ENCODE measurements at places on chromosomes 5 and 9. TPM values are rescaled to one million over a fixed set of nuclear protein-coding genes. Genes with fewer than 3 reads are reported as not detected.

The IFNK gene
- total RNA-seq = not detected

- no peak for DNase-seq
- H3K27ac ChIP-seq = no peak overlapping the region
- no peaks in the 10 kb centered on the region for H3K36me3 ChIP-seq
- no peaks in the 10 kb centered on the region for H3K4me1 ChIP-seq
Measured at GRCh38 chr5:110441035-110441434, 285.4 kb downstream of the TMEM232 start.

DNA sequence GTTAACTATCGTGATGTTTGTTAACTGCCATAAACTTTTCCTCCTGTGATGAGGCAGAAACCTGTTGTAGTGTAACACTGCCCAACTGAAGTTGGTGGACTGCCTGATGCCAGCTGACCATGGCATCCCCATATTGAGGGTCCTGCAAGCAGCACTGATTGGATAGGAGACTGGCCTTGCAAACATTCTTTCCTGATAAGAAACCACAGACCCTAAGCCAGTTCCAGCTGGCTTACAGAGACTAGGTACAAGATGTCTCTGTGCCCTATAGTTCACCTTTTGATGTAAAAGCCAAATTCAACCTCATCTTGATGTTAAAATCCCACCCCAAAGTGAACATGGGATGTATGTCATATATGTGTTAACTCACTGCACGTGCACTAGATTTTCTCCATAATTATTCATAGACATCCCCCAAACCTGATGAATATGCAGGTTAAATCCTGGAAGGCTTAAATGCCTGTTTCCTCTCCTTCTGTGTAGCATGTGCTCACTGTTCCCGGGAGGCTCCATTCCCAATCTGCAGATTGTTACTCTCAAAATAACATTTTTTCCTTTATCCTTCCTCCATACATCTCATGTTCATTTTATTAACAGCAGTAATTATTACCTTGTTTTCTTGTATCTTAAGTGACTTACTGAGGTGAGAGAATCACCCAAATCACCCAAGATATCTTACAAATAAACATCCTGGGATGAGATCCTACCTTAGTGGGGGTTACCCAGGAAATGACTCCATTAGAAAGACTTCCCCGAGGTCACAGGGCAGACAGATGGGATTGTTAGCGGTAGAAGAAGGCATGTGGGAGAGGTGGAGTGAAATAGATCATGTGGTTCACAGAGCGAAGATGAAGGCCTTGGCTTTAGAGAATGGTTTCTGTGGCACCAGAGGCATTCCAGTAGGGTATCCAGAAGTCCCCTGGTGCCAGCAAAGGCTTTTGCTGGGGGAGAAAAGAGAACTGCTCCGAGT lies 566.7 kb downstream of the CCDC171 start:
- H3K27me3 ChIP-seq = no peaks in the 10 kb centered on the region
- H3K27ac ChIP-seq = no peak overlapping the region

GRCh38 chr5:145104106-145104505 lies 731.0 kb downstream of the PRELID2 start:
- H3K4me3 ChIP-seq = no peak overlapping the region
- no peaks in the 10 kb centered on the region for H3K4me1 ChIP-seq
- no peak overlapping the region for H3K27ac ChIP-seq

- H3K27ac ChIP-seq = no peak overlapping the region
- H3K27me3 ChIP-seq = no peaks in the 10 kb centered on the region
- no peaks in the 10 kb centered on the region for H3K36me3 ChIP-seq
- H3K4me1 ChIP-seq = no peaks in the 10 kb centered on the region
Measured at GRCh38 chr5:66454186-66455078, 141.8 kb upstream of the MAST4 start.

DNA sequence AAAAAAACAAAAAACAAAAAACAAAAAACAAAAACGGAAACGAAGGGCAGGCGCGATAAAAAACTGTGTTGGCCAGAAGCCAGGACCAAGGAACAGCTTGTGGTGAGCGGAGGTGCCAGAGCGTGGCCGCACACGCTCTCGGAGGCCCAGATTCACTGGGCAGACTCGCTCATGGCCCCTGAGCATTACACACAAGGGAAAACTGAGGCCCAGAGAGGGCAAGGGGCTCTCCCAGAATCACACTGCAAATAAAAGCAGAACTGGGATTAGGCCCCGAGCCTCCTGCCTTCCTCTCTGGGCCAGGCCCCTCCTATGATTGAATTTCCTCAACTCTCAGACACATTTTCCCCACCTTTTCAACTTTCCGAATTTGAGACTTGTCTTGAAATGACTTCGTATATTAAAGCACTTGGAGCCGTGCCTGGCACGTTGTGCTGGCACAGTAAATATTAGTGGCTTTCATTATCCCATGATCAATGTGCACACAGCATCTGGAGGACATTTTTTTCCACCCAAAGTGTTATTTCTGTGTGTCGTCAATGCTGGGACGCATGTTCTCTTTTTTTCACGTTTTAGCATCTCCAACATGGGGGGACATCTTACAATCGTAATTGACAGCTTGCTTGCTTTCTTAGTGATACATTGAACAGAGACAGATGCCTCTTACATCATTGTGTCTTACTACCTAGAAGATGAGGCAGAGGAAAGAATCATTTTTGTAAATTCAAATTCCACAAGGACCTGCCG lies 7.4 kb downstream of the FIBCD1 start:
- no peak overlapping the region for H3K4me3 ChIP-seq
- H3K4me1 ChIP-seq = no peaks in the 10 kb centered on the region
- H3K27me3 ChIP-seq = peaks cover 34% of the 10 kb centered on the region
- DNase-seq = no peak
- no peaks in the 10 kb centered on the region for H3K36me3 ChIP-seq

GRCh38 chr5:133257977-133258376 lies 206.2 kb downstream of the HSPA4 start:
- no peak overlapping the region for H3K4me3 ChIP-seq
- no peaks in the 10 kb centered on the region for H3K27me3 ChIP-seq
- no peak for DNase-seq
- no peaks in the 10 kb centered on the region for H3K36me3 ChIP-seq
- H3K4me1 ChIP-seq = peaks cover 10% of the 10 kb centered on the region
- no peak overlapping the region for H3K27ac ChIP-seq

DNA sequence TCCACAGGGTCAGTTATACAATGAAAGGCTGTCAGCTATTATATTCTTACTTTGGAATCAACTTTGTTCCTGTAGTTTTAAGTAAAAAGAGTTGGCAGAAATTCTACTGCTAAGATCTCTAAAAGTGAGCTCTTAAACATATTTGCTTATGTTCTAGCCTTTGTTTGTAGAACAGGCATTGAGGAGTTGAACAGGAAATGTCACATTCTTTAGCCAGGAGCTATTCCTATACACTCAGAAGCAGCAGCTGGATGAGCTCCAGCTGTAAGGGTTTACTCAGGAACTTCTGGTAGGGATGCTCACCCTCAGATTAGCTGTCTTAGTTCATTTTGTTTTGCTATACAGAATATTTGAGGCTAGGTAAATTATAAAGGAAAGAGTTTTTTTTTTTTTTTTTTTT lies 22.4 kb upstream of the SPINK14 start:
- no peaks in the 10 kb centered on the region for H3K27me3 ChIP-seq
- no peak for DNase-seq
- no peak overlapping the region for H3K27ac ChIP-seq
- no peaks in the 10 kb centered on the region for H3K36me3 ChIP-seq
- H3K4me3 ChIP-seq = no peak overlapping the region

All from activated T-helper 2 cell treated with anti-CD3 and anti-CD28 coated beads, Interferon-gamma antibody, Interleukin-2, Interleukin-4, amounts not matched to agents 10 μg/mL and 5 μg/mL and 100 μg/mL, durations not matched to agents 14 hours and 24 hours and 36 hours (primary cell).